ENCODE measurements at places on chromosomes 6 and 20.

GRCh38 chr6:26432627-26433201, 7.6 kb upstream of the BTN3A3 start:
- no peak for DNase-seq

DNA sequence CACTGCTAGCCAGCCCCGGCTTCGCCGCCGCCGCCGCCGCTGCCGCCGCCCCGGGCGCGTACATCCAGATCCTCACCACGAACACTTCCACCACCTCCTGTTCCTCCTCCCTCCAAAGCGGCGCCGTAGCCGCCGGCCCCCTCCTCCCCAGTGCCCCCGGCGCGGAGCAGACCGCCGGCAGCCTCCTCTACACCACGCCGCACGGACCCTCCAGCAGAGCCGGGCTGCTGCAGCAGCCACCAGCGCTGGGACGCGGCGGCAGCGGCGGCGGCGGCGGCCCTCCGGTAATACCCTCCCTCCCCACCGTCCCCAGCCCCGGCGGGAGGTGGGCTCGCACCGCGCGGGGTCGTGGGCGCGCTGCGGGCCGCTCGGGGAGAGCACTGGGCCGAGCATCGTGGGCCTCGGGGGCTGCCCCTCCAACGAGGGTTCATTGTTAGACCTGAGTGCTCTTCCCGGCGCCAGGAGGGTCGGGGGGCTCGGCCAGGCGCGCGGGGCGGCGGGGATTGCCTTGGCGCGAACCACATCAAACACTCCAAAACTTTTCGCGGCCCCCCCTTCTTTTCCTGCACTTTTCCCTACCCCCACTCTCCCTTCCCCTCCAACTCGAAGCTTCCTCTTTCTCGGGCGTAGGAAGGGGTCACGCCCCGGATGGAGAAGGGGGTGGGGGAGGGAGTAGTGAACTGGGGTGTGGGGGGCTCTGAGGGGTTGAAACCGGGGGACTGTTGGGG, 827 bp downstream of the E2F3 start:
- DNase-seq: no peak

- peak; percentile 63 for DNase-seq
These were observed 2.0 kb downstream of the MAN1A1 start for GRCh38 chr6:119347466-119348095.

DNA sequence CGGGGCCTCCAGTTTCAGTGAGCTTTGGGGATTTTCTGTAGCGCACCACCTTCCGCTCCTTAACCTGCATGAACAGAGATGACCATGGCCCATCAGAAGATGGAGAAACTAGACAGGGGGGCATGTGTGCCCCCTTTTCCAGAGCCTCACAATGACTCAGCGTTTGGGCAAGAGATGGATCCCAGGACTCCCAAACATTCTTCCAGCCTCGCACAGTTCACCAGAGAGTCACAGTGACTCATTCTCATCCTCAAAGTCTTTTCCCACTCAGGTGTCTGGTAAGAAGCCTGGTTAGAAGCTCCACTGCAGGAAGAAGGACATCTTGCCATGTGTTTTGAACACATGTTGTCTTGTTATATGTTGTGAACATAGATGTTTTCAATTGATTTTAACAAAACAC, 76.2 kb upstream of the FRMD1 start:
- no peak for DNase-seq

DNA sequence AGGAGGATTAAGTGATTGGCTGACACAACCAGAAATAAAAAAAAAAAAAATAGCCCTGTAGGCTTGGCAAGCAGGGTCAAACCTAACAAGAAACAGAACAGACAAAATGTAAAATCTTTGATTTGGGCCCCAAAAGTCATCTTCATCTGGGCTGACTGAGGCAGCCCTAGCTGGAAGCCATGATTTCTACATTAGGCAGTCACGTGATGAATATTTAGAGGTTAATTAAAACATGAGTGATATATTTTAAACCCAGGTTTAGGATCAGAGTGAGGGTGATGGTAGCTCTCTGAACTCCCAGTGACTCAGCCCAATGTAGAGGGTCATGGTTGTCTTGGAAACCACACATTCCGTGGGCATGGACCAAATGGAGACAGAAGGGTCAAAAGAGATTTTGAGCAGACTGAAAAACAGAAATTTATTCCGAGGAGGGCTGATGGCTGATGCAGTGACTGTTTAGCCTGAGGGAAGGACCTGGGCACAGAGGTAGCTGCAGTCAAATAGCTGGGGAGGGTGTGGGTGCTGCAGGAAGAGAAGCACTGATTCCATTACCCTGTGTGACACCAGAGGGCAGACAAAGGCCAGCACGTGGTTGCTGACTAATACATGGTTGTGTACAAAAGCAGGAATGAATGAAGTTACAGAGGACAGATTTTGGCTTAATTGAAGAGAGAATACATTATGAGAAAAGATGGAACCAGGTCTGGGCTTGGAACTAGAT, 573.1 kb upstream of the CHD6 start:
- no peak for DNase-seq

DNA sequence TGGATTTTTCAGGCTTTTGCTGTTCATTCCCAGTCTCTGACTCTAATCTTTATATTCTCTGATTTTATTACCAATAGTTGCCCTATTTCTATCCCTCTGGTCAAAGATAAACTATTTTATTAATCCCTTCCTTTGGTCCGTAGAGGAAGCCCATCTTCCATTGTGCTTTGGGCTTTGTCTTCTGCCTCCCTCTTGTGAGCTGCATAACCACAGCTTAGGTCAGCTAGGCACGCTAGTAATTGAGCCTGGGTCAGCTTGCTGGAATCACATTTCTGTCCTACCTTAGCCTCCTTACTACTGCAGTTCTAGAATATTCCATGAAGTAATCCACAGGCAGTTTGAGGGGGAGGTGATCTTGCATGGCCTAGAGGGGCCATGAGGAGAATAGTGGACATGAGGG, 49.4 kb downstream of the TRMT11 start:
- DNase-seq: no peak

GRCh38 chr6:35451354-35452182, 570 bp upstream of the FANCE start:
- no peak for DNase-seq

GRCh38 chr20:64083378-64083803, 807 bp downstream of the LKAAEAR1 start:
- peak; percentile 80 for DNase-seq

DNA sequence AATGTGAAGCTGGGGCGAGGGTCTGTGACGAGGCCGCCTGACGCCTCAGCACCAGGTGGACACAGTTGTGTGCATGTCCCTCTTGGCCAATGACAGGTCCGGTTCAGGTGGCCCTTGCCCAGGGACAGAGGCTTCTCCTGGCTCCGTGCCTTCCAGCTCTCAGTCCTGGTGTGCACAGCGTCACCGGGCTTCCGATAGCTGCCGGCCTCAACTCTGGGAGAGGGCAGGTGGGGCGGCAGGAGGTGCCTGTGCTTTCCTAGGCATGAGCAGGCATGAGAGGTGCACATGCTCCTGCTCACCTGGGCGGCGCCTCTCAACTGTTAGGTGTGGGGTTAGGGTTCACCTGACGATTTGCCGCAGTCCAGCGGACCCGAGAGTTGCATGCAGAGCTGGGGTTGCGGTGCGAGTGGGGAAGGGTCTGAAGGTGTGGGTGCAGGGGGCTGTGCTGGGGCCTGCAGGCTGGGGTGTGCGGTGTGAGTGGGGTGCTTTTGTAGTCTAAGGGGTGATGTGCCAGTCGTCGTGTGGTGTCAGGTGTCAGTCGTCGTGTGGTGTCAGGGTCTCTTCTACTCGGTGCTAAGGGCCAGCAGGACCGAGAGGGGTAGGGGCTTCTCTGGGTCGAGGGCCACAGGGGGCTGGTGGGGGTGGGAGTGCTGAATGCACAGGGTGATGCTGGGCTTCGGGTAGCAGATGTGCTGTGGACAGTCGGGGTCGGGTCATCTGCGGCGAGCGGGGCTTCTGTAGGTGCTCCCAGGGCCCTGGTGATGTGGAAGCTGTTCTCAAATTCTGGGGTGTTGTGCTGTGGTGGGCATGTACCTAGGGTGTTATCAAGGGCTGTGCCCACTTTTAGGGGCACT, 3.8 kb upstream of the SOX18 start:
- no peak for DNase-seq

DNA sequence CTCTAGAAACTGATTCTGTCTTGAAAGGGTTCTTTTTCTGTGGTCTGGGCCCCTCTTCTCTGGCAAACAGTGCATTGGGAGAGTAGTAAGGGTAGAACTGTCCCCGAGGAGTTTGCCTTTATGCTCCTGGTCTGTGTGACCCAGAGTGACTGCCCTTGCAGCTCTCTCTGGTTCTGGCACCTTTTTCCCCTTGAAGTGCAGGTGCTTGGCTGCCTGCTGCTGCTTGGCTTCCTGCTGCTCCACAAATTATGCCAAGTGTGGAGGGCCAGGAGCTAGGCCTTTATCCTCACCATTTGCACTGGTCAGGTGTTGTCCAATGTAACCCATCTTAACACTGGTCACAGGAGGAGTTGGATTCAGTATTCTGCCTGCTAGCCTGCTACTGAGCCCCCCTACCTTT, 11.2 kb downstream of the KIZ start:
- no peak for DNase-seq

GRCh38 chr6:100353276-100354015, 111.3 kb downstream of the SIM1 start:
- no peak for DNase-seq

GRCh38 chr6:48229841-48230240, 118.8 kb upstream of the PTCHD4 start:
- no peak for DNase-seq

DNA sequence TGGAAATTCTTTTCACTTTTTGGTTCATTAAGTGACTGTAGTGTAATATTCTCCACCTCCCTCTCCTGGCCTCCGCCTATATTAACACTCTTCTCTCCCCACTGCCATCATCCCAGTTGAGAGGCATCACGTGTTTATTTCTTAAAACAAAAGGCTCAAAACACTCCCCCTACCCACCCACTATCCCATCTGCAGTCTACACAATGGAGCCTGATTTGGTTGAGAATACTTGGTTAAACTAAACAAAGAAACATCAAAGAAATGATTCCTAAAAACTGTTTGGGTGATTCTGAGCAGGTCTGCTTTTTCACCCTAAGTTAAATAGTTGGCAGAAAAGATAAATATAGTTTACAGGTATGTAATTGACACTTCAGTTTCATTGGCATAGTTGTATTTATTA, 5.9 kb downstream of the TFAP2B start:
- no peak for DNase-seq

- DNase-seq: peak; percentile 84
These were observed 85.7 kb upstream of the NEDD9 start for GRCh38 chr6:11317885-11318771.

- no peak for DNase-seq
These were observed 338.1 kb downstream of the PREX1 start for GRCh38 chr20:48489656-48490055.
